ENCODE measurements at places on chromosomes 7 and 10.

GRCh38 chr7:28773423-28774145 lies 184.5 kb downstream of the TRIL start:
- no peak for DNase-seq

- DNase-seq: no peak
These were observed 73.6 kb upstream of the AMPH start for GRCh38 chr7:38704751-38705150.

GRCh38 chr10:35112571-35112970 lies 14.1 kb upstream of the CREM start:
- DNase-seq: no peak

- DNase-seq: no peak
These were observed 81.9 kb downstream of the NUDCD3 start for GRCh38 chr7:44408596-44408995.

DNA sequence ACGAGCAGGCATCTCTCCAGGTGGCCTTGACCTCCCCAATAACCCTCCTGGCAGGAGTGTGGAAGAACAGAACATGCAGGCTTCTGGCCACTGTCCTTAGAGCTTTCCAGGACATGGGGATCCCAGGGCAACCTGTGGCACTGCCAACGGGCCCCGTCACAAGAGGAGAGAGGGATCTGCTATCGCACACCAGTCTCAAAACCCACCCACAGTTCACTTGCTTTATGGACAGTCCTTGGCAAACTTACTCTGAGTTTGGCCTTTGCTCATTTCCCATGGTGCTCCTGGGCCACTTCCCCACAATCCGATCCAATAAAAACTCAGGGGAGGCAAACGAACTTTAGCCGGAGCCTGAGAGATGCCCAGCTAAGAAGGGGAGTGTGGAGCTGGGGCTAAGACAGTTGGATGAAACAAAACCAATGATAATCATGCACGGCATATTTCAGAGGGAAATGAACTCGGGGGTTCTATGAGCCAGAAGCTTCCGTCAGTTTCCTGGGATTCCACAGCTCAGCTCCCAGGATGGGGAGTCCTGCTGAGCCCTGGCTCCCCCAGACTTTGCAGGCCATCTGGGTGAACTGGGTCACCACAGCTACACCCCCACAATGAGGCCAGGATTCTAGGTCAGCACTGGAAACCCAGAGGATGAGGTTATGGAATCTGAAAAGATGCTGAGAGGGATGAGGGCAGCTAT lies 158.4 kb downstream of the NEURL1 start:
- DNase-seq: no peak

DNA sequence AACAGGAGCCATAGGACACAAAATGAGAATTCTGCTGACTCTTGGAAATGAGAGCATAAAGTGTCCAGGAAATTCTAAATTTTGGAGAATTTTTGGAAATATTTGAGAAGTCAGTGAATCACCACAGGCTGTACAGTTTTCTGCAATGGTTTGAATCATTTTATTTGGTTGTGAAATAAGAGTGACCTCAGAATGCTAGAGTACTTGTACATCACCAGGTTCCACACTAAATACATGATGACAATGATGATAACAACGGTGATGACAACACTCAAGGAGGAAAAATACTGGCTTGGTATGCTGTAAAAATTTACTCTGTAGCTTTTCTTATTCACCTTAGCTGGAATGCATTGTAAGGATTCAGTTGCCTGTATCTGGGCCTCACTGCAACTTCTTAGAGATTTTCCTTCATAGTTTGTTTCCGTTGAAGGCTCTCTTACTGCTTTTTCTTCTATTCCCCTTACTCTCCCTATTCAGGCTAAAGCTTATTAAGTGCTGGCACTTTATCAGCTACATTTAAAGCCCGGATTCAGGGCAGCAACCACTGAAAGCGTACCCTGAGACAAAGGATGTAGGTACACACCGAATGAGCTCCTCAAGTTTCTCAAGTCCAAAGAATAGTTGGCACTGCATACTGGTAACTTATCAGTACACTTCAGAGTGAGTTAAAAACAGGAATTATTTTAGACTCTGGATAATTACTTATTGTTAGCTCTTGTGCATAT lies 30.2 kb upstream of the NME8 start:
- no peak for DNase-seq
